ENCODE measurements at places on chromosomes 4 and X. TPM values are rescaled to one million over a fixed set of nuclear protein-coding genes. Genes with fewer than 3 reads are reported as not detected.

PHKA2 gene
- 48.0 TPM for polyA plus RNA-seq

THAP6 gene
- 36.6 TPM for polyA plus RNA-seq

- DNase-seq: no peak
These were observed 164.0 kb downstream of the STK32B start for GRCh38 chr4:5215321-5215720.

DNA sequence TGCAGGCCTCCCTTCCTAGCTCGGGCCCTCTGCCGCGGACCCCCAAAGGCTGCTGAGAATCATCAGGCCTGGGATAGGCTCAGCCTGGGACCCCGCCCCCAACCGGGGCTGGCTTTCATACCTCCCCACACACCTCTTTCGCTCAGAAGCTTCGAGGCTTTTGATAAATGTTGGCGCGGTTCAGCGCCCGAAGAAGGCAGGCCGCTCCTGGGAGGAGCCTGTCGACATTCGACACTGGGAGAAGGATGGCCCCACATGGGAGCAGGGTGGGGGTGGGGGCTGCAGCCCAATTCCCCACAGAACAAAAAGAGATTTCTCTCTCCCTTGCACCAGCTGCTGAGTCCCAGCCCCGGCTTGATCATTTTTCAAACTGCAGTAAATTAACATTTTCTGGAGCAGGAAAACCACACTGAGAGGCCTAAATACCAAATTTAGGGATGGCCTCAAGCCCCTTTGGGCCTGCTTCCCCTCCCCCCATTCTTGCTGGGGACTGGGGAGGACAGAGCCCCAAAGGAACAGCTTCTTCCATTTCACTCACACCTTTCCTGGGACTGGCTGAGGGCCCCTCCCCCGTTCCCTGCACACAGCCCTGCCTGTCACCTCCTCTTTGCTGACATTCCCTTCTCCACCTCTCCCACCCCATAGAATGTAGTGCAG, 112.9 kb upstream of the PJA1 start:
- DNase-seq: no peak

GRCh38 chrX:13733506-13733905, 914 bp downstream of the TRAPPC2 start:
- DNase-seq: no peak

GRCh38 chr4:5292101-5292500, 240.8 kb downstream of the STK32B start:
- DNase-seq: no peak

Measured in left kidney (tissue), 8 donors.